ENCODE measurements at places on chromosomes 11 and 22. TPM values are rescaled to one million over a fixed set of nuclear protein-coding genes. Genes with fewer than 3 reads are reported as not detected.

The OR10V1 gene
- total RNA-seq, result not detected

The UPK2 gene
- not detected for total RNA-seq

The SPCS2 gene
- 42.9 TPM for total RNA-seq

The PTGDR2 gene
- total RNA-seq, result 0.36 TPM

DNA sequence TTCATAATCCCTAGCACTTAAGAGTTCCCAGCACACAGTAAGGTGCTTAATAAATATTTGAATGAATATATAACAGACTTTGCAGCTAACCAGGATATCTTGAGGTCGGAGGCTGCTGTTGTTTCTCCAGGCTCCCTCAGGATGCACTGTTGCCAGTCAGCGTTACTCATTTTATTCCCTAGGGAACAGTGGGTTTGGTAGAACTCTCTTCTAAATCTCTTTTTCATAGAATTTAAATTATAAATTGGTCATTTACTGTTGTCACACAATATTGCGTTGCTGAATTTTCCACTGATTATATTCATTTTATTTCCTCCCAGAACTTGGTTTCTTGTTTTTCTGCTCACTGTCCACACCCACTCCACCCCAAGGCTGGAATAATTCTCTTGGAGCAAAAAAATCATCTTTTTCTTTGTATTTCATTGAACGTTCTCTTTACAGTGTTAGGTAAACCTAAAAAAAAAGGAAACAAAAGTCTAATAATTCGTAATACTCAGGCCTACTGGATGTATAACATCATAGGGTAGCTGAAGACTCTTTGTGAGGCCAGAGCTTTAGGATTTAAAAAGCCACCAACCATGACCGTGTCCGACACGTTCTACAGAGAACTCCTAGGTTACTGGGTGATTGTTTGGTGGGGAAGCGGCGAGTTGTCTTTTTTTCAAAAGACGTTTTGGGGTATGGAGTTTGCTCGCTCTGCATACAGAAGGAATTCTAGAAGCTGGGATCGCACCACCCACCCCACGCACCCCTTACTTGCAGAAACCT is 766 bp upstream of the CAPRIN1 start:
- H3K4me3 ChIP-seq, result peak overlapping the region; percentile 99
- peaks cover 25% of the 10 kb centered on the region for H3K4me1 ChIP-seq
- H3K27ac ChIP-seq, result peak overlapping the region; percentile 98
- H3K36me3 ChIP-seq, result peaks cover 3% of the 10 kb centered on the region
- H3K27me3 ChIP-seq, result no peaks in the 10 kb centered on the region

DNA sequence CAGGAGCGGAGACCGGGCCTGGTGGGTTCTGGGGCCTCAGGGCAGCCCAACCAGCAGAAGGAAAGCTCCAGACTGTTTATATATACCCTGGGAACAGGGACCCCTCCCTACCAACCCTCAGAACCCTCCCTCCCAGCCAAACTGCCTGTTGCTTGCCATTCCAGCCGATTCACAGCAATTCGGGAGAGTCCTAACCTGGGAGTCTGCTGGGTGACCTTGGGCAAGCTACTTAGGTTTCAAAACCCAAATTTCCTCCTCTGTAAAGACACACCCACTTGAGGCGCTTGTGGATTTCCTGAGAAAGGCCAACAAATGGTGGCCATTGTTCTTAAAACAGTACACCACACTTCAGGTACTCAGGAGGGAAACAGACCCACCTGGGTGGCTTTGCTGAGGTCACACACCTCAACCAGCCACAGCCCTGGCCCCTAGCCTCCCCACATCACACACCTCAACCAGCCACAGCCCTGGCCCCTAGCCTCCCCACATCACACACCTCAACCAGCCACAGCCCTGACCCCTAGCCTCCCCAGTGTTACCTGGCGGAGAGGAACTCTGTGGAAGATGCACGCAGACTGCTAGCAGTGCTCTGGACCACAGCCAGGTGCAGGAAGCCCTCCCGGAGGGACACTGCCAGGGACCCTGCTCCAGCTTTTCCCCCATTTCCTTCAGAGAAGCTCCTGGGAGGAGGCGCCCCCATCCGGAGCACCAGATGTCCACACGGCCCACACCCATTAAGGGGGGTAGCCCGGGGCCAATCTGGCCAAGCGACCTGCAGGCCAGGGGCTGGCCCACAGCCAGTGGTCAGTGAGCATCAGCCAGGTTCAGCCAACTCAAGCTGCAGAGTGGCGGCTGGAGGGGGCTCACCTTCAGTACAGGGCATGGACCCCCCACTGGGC is 6.2 kb downstream of the SHISA8 start:
- H3K27ac ChIP-seq, result no peak overlapping the region
- no peak overlapping the region for H3K4me3 ChIP-seq
- peaks cover 38% of the 10 kb centered on the region for H3K4me1 ChIP-seq

DNA sequence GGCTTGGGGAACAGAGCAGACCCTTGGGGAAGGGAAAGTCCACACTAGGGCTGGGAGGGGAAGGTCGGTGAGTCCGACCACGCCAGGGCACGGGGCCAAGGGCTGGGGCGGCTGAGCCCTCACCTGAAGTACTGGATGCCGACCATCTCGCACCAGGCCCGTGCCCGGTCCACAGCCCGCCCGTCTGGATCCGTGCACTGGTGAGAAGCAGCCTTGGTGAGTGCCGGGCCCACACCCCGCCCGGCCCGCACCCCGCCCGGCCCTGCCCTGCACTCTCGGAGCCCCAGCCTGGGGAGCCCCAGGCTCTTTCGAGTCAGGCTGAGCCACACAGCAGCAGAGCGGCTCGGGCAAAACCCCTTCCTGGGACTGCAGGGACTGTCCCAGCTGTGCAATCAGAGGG is 1.9 kb upstream of the BAIAP2L2 start:
- peaks cover 8% of the 10 kb centered on the region for H3K4me1 ChIP-seq
- H3K36me3 ChIP-seq, result peaks cover 16% of the 10 kb centered on the region
- H3K27me3 ChIP-seq, result no peaks in the 10 kb centered on the region
- no peak overlapping the region for H3K27ac ChIP-seq
- DNase-seq, result no peak
- H3K4me3 ChIP-seq, result no peak overlapping the region
